Cardiac fibroblast (primary cell): ENCODE measurements at places on chromosomes 4 and X.

DNA sequence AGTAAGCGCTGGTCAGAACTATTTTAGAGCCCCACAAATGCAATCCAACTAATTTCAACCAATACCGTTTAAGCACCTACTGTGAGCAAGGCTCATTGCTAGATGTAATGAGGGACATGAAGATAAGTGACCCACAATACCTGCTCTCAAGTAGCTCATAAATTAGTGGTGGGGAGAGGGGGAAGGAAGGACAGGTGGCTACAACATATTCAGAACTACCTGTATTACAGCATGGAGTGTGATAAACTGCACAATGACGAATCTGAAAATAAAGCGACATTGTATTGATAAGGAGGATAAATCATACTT, 311.6 kb upstream of the DIAPH2 start:
- no peak for DNase-seq

- DNase-seq, result peak; percentile 5
Measured at GRCh38 chrX:130263016-130263415, 5.7 kb downstream of the ZNF280C start.

DNA sequence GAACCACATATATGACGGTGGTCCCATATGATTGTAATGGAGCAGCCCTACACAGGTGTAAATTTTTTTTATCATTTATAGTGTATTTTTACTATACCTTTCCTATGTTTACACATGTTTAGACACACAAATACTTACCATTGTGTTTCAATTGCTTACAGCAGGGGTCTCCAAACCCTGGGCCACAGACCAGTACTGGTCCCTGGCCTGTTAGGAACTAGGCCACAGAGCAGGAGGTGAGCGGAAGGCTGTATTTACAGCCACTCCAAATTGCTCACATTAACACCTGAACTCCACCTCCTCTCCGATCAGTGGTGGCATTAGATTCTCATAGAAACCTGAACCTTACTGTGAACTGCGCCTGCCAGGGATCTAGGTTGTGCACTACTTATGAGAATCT, 201.8 kb upstream of the NDST4 start:
- DNase-seq, result no peak

- peak; percentile 68 for DNase-seq
Measured at GRCh38 chr4:88177983-88178625, 19.7 kb upstream of the ABCG2 start.

DNA sequence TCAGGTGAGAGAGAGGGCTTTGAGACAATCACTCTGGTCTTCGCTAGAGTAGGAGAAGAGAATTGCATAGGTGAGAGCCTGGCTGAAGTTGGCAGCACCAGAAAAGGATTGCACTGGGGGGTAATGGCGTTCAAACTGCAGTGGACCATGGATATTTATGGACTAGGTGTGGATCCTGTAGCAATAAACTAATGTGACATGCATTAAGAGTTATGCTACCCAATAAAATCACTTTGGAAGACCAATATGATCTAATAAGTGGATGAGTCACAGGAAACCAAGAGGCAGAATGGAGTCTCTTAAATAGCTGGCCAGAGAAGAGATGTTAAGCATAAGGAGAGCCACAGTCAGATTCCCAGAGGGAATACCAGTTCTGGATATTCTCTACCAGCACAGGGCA, 259.8 kb downstream of the FBXO8 start:
- DNase-seq, result no peak

GRCh38 chr4:150135134-150135772, 57.0 kb downstream of the DCLK2 start:
- peak; percentile 22 for DNase-seq

- no peak for DNase-seq
Measured at GRCh38 chrX:31240982-31241381, 169.1 kb upstream of the FTHL17 start.

DNA sequence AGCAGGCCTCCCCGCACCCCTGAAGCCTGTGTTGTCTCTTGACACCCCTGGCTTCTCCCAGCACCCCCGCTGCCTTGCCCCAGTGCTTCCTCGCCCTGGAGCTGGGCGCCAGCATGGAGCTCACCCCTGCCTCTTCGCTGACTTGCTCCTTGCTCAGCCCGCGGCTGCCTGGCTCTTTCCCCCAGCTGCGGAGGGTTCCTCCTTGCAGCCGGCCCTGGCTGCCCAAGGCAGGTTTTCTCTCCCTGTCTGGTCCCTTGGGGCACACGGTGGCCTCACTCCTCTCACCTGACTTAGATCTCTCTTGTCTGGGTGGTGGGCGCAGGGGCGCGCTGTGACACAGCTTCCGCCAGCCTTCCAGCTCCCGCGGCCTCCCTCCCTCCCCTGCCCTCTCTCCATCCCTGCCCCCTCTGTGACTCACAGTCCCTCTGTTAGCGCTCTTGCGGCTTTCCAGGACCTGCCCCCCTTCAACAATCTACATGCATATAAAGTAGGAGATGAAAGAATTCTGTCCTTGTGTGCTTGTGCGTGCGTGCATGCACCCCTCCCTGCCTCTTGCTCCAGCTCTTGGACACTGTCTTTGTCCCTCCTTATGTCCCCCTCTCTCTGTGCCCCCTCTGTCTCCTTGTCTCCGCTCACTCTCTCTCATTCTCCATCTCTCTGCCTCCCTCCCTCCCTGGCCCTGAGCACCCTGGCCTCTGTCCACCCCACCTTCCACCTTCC, 2.2 kb downstream of the PLXNB3 start:
- DNase-seq, result peak; percentile 70

GRCh38 chrX:118558926-118559325, 63.3 kb downstream of the DOCK11 start:
- DNase-seq, result no peak

DNA sequence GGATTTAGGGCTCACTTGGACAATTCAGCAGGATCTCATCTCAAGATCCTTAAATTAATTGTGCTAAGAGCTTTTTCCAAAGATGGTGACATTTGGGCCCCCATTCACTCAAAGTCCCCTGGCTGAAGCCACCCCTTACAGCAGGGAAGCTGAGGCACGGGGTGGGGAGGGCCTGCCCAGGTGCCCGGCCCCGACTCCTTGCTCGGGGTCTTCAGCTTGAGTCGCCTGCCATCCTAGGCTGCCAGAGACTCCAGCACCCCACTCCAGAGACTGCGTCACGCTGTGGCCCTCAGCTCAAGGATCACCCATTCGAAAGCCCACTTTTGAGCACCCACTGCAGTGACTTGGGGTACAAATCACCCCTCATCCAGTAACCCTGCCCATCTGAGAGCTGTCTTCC, 39.2 kb upstream of the GPR78 start:
- DNase-seq, result no peak

DNA sequence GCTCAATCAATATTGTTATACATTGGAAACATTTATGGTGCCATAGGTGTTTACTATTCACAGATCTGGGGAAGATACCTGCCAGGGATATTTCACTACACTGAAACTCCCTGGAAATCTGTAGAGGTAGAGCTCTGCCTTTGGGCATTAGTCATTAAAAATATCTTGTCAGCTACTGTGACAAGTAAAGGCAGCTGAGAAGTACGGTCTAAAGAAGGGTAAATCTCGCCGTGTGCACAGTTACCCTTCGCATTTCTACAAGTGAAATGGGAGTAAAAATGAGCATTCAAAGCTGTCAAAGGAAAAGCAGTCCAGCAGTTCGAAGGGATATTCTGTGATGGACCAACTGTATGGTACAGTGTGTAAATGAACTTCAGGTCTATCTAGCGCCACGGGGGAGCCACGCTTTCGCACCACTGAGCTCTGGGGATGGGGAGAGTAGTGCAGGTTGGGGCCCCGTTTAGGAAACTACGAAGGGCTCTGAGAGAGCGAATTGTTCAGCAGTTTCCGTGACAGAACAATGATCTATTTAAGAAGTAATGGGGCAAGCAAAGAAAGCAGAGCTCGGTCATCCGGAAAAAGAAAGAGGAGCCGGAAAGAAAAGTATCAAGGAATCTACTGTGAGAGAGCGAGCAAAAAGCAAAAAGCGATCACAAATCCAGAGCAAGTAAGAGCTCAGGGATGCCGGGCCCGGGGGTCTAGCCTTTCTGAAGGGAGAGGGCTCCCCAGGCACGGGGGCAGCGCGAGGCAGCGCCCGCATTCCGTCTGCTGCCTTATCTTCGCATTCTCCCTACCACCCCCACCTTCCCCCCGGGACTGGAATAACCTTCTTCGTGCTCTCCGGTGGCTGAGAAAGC, 646 bp downstream of the TIGD4 start:
- peak; percentile 29 for DNase-seq

- DNase-seq, result no peak
Measured at GRCh38 chr4:33482773-33483172, 2761.5 kb downstream of the ARAP2 start.

- no peak for DNase-seq
Measured at GRCh38 chrX:27767387-27767786, 40.4 kb upstream of the MAGEB10 start.

DNA sequence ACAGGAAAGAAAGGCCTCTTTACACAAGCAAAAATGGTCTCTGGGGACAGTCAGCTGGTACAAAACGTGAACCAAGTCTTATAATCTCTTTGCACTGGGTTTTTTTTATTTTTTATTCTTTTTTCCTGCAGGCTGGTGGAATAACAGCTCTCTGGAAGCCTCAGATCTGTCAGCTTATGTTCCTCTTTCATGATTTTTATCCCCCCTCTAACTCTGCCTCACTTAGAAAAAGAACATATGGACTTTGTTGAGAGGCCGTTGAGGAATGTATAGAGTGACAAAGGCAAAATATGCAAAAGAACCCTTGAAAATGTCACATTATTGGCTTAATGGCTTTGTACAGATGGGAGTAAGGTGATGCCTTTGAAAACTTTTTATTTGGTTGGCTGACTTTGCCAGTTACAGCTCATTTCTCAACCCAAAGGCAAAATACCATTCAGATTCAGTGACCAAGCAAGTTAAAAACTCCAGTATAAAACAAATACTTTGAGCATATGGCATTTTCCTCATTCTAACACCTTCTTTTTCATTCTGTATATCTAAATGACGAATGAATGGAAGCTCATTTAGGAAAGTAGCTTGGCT, 111.1 kb downstream of the RNF150 start:
- no peak for DNase-seq

DNA sequence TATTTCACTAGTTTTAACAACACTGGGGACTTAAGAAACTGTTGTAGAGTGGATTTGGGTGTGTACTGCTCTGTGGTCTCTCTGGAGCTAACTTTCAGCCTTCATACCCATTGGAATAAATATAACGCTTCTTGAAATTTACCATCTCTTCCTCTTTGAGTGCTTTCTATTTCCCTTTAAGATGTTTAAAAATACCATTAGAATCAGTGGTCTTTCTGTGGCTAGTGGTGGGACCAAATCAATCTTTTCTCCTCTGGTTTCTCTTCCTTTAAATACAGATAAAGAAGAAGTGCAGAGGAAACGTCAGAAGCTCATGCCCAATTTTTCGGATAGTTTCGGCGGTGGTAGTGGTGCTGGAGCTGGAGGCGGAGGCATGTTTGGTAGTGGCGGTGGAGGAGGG, 92.0 kb downstream of the NFKB1 start:
- no peak for DNase-seq

- DNase-seq, result no peak
Measured at GRCh38 chr4:55500072-55500471, 46.6 kb downstream of the CLOCK start.

DNA sequence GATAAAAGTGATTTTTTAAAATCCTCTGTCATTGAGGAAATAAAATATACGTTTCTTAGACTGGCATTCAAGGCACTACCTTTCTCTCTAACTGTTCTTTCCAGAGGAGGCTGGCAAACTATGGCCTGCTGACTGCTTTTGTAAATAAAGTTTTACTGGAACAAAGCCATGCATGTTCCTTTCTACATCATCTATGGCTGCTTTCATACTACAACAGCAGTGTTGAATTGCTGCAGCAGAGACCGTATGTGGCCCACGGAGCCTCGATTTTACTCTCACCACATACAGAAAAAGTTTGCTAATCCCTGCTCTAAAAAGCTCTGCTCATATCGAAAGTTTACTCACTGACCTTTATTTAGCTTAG, 20.2 kb downstream of the SETD7 start:
- no peak for DNase-seq

GRCh38 chrX:15151267-15152186, 118.4 kb downstream of the ASB9 start:
- no peak for DNase-seq

- no peak for DNase-seq
Measured at GRCh38 chr4:18440527-18441202, 419.1 kb upstream of the LCORL start.

GRCh38 chr4:87147116-87147515, 73.3 kb downstream of the KLHL8 start:
- DNase-seq, result no peak

GRCh38 chrX:74536152-74536831, 78.1 kb downstream of the RLIM start:
- DNase-seq, result peak; percentile 91
